GM12891 (cell line): ENCODE measurements at places on chromosomes 4 and X.

GRCh38 chr4:179989975-179990374 is 2253.2 kb upstream of the TENM3 start:
- peak; percentile 5 for DNase-seq

GRCh38 chr4:186201535-186202230 is 10.3 kb downstream of the CYP4V2 start:
- DNase-seq, result peak; percentile 45

- DNase-seq, result no peak
These were observed 46.9 kb upstream of the HSD17B10 start for GRCh38 chrX:53481093-53481492.

GRCh38 chr4:123121241-123121907 is 199.0 kb upstream of the NUDT6 start:
- no peak for DNase-seq

DNA sequence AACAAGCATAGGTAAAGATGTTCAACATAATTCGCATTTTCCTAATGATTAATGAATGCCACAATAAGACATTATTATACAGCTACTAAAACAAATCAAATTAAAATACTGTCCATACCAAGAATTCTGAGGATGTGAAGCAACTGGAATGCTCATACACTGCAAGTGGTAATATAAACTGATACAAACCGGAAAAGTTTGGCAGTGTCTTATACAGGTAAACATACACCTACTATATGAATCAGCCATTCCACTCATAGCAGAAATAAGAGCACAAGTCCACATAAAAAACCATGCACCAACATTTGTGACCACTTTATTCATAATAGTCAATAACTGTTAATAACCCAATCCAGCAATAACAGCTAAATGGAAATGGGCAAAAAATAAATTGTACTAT is 79.3 kb downstream of the FBXW7 start:
- DNase-seq, result no peak

DNA sequence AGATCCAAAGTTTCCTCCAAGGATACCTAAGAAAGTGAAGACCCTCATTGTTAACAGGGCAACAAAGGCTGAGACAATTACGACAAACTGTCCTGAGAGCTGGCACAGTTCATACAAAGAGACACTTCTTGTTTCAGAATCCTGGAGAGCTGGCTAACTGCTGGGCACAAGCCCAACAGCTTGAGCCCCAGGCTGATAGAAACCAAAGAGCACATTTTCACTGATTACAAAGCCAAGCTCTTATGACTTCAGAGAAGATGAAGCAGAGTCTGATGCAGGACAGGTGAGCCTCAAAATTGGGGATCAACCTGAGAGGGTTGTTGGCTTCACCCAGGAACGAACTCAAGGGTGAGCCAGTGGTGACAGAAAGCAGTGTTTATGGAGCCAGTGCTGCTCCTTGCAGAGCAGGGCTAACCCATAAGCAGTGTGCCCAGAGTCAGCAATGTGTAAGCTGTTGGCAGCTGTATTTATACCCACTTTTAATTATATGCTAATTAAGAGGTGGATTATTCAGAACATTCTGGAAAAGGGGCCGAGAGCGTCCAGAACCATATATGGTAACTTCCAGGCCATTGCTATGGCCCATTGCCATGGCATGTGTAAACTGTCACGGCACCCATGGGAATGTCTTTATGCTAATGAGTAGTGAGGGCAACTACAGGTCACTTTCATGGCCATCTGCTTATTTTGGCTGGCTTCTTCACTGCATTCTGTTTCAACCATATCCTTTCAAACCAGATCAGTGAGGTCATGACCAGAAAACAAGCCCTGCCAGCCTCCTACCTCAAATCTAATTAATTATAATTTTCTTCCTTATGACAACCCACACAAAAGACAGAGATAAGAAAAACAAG is 183.7 kb downstream of the EVC2 start:
- DNase-seq, result no peak

GRCh38 chr4:32607978-32608377 is 1887.8 kb downstream of the PCDH7 start:
- DNase-seq, result no peak

- no peak for DNase-seq
These were observed 28.2 kb downstream of the ANKRD50 start for GRCh38 chr4:124684301-124684700.

DNA sequence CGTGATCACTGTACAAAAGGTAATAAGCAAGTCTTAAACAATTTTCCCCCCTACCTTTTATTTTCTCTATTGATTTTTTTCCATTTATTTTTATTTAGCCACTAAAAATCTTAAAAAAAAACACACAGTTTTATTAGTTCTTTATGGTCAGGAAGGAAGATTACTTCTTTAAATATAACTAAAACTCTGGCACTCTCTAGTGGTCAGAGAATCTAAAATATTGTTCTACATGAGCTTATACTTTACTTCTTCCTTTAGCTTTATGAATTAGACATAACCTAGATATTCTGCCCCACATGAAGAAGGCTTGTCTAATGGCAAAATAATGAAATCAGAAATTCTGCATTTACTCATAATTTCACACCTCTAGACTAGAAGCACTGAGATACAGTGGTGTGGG is 135.2 kb downstream of the PDE5A start:
- no peak for DNase-seq

GRCh38 chr4:119016636-119017035 is 119.0 kb upstream of the MYOZ2 start:
- no peak for DNase-seq

DNA sequence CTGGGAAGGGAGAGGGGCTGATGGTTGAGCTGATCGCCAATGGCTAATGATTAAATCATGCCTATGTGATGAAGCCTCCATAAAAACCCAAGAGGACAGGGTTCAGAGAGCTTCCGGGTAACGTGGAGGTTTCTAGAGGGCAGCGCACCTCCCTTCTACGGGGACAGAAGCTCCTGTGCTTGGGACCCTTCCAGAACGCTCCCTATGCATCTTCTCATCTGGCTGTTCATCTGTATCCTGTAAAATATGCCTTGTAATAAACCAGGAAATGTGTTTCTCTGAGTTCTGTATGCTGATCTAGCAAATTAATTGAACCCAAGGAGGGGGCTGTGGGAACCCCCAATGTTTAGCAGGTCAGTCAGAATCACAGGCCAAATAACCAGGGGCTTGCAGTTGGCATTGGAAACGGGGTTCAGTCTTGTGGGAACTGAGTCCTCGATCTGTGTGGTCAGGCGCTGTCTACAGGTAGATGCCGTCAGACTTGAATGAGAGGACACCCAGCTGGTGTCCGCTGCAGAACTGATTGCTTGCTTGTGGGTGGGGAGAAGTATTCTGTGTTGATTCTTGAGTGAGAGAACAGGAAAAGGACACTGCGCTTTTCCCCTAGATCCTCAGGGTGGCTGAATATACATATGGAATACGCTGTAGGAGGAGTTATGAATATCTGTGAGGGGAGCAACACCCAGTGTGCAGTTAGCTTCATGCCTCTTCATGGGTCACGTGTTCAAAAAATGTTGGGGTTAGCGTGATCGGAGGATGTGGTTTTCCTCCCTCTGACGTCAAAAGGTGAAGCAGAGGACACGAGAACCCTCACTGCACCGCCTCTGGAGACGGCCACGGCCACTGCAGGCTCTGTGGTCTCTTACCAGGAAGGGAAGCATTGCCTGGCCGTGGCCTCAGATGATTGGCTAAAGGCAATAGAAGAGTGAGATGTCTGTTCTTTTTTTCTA is 29.2 kb downstream of the HTT-AS start:
- DNase-seq, result no peak

DNA sequence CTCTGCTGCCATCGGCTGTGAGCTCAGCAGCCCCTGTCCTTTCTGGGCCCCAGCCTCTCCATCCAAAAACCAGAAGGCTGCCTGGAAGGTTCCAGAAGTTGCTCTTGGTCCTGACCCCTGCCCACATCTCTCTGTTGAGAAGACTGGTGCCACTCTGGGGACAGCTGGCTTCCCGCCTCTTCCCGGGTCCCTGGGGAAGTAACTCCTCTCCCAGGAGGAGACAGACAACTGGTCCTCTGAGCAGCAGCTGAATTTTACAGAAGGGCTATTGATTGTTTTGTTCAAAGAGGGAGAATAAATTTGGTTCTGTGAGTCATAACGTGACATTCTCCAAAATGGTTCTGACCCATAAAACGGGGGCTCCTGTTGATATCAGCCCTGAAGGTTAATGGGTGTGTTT is 61.2 kb downstream of the TRMT44 start:
- DNase-seq, result no peak

DNA sequence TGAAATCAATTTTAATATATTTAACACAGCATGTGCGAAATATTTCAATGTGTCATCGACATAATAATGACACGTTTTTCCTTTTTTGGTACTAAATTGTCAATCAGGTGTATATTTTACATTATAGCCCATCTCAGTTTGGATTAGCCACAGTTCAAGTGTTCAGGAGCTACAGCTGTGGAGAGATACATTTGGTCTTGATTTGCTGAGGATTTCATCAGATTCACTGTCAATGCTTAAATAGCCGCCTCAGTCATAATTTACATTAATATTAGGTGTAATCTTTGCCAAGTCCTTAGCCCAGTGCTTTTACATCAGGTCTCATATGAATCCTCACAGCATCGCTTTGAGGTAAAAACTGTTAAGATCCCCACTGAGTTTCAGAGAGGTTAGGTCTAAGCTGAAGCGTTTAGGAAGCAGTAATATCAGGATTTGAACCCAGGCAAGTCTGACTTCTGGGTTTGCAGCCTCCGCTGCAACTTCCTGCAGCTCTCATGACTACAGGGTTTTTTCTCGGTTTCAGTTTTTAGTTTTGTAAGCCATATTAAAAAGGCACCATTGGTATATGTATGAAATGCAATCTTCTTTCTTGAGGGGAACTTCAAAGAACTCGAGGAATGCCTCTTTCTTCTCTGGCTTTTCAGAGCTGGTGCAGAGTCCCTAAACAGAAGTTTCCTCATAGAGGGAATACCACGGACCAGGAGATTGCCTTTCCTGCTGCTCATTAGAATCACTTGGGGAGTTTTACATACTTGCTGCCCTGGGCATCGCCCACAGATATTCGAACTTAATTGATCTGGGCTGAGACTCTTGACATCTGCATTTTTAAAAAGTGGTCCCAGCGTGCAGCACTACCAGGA is 6.4 kb downstream of the MTM1 start:
- no peak for DNase-seq

GRCh38 chr4:8540072-8540471 is 40.1 kb upstream of the GPR78 start:
- no peak for DNase-seq

DNA sequence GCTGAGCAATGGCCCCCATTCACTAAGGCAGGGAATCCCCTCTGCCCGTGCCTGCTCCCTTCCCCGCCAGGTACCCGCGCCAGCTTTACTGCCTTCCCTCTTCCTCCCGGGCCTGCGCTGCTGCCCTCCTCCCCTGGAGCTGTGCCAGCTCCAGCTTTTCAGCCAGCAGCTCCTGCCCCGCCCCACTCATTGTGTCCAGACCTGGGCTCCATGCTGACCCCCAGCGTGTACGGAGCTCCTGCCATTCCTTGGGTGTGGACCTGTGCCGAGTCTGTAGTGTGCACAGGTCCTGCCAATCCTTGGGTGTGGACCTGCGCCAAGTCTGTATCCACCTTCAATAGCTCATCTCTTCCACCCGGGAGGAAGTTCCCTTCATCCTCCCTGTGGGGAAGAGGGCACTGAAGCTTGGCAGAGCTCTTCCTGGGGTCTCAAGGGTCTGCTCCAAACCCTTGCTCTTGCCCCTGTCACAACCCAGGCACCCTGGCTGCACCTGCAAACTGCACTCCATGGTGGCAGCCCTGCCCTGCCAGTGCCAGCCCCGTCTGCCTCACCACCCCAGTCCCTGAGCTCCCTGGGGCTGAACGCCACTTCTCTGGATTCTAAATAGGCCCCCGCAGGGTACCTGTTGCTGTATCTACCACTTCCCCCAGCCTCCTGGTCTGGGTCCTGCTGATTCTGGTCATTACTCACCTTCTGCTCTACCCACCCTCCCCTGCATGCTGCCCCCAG is 63.9 kb downstream of the TRMT44 start:
- no peak for DNase-seq

- no peak for DNase-seq
These were observed at the start of gene ZNF827 for GRCh38 chr4:145938618-145939440. Gene ZNF827, minus strand, starts transcription at chr4:145938823. Its CDS starts 416 bp downstream, at chr4:145938407.

DNA sequence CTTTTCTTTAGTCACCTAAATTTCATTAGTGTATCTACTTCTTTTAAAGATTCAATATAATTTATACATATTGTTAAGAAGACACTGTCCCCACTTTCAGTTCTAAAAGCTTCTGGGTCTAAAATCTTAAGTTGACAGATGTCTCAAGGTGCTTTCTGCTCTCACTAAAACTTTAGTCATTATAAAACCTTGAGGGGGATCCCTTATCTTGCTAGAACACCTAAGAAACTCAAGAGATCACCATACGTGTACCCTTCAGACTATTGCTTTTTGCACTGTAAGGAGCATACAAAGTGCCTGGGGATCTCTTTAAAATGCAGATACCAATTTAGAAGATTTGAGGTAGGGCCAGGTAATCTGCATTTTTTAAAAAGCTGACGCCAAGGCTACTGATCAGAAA is 30.1 kb downstream of the CYBB start:
- no peak for DNase-seq

DNA sequence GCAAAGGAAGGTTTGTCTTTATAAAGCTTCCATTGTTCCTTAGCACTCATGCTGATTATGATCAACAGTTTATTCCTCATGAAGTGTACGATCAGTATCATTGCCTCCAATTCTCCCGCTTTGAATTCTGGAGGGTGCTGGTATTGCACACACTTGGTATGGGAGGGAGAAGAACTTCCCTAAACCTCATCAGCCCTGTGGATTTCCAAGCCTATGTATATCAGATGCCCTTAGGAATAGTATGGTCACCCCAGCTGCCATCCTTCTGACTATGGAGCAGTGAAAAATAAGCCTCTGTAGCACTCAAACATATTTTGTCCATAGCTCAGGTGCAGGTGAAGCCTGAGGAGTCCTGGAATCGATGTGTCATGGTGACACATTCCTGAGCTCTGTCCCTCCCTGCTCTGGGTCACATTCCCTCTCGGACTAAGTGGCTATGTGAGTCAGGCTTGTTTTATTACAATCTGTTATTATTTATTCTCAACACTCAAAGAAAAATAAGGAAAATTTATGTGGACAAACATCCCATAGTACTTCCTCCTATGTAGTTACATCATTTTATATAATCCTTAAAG is 2.0 kb upstream of the ZDHHC9 start:
- no peak for DNase-seq

DNA sequence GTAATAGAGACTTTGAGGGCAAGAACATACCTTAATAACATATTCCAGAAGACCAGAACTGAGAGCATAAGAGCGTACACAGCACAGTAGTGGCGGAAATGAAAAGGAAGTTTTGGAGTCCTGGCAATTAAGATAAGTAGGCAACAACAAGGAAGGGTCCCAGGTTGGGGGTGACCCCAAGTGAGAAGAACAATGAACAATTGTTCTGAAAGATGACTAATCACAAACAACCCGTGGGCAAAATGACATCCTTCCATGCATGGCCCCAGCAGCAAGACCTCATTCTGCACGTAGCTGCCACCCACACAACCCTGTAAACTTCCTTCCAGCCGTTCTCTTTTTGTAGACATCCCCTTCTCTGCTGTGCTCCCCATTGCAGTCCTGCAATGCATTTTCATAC is 384.4 kb upstream of the PABPC4L start:
- no peak for DNase-seq

GRCh38 chrX:915427-916229 is 285.0 kb downstream of the SHOX start:
- DNase-seq, result no peak
